Renal cortical epithelial cell (primary cell): ENCODE measurements at places on chromosomes 6 and 20.

DNA sequence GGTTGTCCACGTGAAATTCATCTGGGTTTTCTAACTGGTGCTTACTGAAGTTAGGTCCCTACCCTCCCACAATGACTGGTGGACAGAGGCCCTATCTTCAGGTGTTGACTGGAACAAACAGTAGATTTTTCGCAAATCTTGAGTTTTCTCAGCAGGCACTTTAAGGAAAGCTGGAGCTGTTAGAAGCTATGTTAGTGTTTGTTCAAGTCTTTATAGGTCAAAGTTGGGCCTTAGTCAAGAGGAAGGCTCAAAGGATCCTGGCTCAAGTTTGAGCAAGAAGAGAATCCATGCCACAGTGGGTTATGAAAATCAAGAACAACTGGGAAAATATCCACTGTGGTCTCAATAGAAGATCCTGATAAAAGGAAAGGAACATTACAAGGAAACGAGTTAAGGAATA is 48.5 kb upstream of the ELOVL5 start:
- no peak for DNase-seq

DNA sequence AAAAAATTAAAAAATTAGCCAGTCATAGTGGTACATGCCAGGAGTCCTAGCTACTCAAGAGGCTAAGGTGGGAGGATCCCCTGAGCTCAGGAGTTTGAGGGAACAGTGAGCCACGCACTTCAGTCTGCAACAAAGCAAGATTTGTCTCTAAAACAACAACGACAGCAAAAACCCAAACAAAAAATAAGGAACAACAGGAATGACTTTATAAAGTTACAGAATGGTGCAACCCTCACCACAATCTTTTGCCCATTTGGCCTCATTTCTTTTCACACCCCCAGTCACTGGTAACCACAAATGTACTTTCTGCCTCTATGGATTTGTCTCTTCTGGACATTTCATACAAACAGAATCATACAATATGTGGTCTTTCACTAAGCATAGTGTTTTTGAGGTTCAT is 16.7 kb upstream of the ZFAND3 start:
- DNase-seq: no peak

- DNase-seq: peak; percentile 88
These were observed 345.2 kb downstream of the GJA1 start for GRCh38 chr6:121780325-121781321.

DNA sequence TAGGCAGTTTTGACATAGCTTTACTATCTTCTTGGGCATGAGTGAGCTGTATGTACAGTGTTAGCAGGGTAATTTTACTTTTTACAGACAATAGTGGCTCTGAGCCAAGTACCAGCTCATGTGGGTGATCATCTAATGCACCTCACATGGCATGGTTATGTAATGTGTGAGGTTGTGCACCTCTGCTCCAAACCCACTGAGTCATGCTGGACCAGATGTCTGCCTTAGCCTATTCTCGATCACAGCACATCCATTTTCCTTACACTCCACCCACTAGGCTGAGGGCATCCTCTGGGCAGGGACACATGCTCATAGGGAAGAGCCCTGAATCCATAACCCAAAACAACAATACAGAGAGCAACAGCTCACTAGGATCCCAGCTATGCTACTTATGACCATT is 71.6 kb upstream of the FBXL4 start:
- DNase-seq: peak; percentile 76

GRCh38 chr6:95228636-95229035 is 348.7 kb upstream of the MANEA start:
- no peak for DNase-seq

- DNase-seq: no peak
These were observed 1.1 kb downstream of the L3MBTL1 start for GRCh38 chr20:43508604-43509040.

DNA sequence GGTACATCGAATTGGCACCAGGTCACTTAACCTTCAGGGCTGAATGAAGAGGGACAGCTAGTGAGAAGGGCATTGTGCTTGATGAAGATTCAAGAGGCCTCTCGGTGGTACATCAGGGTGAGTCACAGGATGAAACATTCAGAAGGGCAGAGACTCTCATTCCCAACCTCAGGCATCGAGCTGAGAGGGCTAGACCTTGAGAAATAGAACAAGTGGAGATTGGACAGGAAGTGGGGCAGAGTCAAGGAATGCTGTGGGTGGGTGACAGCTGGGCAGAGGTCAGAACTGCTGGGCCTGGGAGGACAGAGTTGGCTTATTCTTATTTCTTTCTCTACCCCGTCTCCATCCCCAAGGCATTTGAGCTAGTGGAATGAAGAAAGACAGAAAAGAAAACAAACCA is 126.0 kb downstream of the SCML4 start:
- peak; percentile 79 for DNase-seq

GRCh38 chr6:82216549-82216948 is 31.0 kb downstream of the IBTK start:
- no peak for DNase-seq

DNA sequence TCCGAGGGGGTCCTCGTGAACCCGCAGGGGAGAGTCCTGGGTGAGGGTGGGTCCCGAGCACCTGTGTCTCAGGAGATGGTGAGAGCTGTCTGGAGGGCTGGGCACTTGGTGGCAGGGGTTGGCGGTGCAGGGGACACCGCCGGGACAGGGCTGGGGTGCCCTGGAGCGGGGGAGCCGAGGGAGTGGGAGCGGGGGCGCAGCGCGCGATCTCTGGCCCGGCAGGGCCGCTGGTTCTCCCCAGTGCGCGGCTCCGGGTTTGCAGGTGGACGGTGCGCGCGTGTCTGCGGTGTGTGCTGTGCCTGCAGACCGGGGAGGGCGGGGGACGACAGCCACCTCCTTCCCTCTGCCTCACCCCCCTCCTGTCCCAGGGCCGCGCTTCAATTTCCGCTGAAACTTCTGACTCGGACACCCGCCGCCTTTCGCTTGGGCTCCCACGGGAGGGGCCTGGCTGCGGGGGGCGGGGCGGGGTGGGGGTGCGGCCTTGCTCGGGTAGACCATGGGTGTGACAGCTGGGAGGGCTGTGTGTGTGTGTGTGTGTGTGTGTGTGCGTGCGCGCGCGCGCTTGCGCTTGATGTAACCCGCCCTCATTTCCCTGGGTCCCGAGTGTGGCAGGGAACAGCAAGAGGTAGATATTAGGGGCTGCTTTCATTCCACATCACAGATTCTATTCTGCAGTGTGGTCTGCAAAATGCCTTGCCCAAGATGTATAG is 1.2 kb downstream of the TRIB3 start:
- peak; percentile 31 for DNase-seq

DNA sequence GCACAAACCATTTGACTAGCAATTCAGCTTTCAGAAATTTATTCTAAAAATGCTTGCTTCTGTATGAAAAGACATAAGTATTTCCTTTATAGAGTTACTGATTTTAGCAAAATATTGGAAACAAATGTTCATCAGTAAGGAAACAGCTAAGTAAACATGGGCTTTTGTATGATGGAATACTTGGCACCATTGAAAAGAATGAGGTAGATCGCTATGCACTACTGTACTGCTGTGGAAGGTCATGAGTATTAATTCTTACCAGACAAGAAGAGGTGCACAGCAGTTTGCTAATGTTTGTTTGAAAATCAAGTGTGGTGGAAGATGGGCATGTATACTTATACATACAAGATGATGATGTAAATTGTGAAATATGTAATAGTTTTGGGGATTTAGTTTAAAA is 73.0 kb downstream of the FARS2 start:
- DNase-seq: no peak

- no peak for DNase-seq
These were observed 51.9 kb upstream of the UBR2 start for GRCh38 chr6:42511803-42512422.

GRCh38 chr6:27019651-27020552 is 227.6 kb upstream of the PRSS16 start:
- DNase-seq: peak; percentile 89

- no peak for DNase-seq
These were observed 147.9 kb downstream of the TFAP2B start for GRCh38 chr6:50966532-50966931.

DNA sequence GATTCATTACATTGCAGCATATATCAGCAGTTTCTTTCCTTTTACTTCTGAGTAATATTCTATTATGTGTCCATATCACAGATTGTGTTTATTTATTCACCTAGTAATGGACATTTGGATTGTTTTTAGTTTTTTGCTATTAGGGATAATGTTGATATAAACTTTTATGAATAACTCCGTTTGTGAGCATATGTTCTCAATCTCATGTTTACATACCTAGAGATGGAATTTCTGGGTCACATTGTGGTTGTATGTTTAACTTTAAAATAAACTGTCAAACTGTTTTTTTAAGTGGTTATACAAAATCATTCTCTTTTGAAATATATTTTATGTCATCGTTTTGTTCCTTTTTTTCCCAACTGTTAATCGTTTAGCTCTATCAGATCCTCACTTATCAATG is 311.6 kb downstream of the MMUT start:
- DNase-seq: no peak

- DNase-seq: peak; percentile 59
These were observed 2.5 kb downstream of the RNF217 start for GRCh38 chr6:124964764-124965105.

DNA sequence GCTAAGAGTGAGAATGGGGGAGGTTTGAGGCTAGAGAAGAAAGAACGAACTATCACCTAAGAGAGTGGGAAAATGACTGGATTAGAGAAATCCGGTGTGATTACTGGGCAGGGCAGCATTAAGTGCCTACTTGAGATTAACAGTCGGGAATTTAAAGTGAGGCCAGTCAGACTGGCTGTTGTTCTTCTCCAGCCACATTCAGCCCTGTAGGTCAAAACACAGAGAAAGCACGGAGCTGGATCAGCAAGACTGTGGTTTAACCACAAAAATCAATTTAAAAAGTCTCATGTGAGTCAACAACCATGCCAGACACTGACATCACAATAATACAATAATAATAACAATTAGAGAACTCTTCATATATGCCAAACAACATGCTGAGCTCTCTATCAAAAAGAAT is 301.9 kb upstream of the SGK1 start:
- peak; percentile 71 for DNase-seq

DNA sequence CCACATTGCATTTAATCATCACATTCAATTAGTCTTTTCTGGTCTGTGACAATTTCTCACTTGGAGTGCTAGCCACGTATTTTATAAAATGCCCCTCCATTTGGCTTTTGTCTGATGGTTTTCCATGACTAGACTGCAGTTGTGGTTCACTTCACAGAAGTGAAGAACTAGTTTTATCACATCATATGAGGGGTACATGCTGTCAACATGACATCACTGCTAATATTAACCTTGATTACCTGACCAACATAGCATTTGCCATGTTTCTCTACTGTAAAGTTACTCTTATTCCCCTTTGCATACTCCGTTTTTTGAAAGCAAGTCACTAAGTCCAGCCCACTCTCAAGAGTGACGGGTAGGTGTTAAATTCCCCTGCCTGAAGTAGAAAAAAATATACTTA is 48.0 kb upstream of the COL10A1 start:
- no peak for DNase-seq

- DNase-seq: no peak
These were observed 114.5 kb downstream of the JAG1 start for GRCh38 chr20:10559266-10559665.

GRCh38 chr6:158568549-158568948 is 8.7 kb downstream of the TMEM181 start:
- no peak for DNase-seq

- no peak for DNase-seq
These were observed 148.7 kb downstream of the OPRM1 start for GRCh38 chr6:154187714-154188113.

DNA sequence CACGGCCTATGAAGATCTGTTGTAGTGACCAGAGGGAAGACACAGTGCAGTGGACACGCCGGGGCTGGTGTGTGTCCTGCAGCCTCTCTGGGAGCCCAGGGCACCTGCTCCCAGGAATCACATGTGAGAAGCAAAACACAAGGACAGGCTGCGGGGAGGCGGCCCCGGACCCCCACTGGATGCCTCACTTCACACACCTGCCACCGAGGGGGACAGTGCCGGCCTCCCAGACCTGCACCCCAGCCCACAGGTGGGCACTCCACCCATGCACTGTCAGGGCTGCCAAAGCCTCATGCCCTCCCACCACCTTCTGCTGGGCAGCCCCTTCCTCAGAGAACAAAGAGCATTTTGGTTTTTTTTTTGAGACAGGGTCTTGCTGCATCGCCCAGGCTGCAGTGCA is 27.4 kb downstream of the FRMD1 start:
- DNase-seq: no peak

DNA sequence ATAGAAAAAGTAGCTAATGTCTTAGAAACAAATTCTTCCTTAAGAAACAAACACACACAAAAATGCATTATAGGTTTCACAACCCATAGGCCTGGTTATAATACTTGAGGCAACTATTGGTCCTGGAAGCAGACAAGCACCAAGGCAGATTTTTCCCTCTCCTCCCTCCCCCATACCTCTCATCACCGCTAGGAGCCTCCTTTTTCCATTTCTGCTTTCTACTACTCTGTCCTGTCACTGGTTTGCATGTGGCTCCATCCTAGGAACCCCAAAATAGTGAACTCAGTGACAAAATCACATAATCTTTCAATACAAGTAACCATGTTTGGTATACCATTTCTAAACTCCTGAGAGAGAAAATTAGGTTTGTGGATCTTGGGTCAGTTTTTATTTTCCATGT is 66.1 kb downstream of the HMGCLL1 start:
- no peak for DNase-seq

GRCh38 chr6:12243169-12243568 is 47.0 kb upstream of the EDN1 start:
- DNase-seq: no peak

GRCh38 chr6:36949636-36950035 is 4.9 kb upstream of the PI16 start:
- DNase-seq: peak; percentile 32

DNA sequence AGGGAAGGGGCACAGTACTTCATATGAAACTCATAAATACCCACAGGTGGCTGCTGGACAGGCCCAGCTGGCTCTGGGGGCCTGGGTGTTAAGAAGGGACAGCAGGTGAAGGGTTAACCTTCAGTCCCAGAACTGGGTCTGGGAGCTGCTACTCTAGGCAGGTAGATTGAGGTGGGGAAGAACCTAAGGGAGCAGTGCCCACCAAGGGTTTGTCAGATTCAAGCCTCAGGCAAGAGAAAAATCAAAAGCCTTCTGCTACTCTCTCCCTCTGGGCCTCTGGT is 5.6 kb downstream of the RPL10A start:
- no peak for DNase-seq

- DNase-seq: no peak
These were observed 122.3 kb downstream of the KIF6 start for GRCh38 chr6:39602601-39603519.

GRCh38 chr6:72580281-72580940 is 41.5 kb upstream of the KCNQ5 start:
- DNase-seq: peak; percentile 41

DNA sequence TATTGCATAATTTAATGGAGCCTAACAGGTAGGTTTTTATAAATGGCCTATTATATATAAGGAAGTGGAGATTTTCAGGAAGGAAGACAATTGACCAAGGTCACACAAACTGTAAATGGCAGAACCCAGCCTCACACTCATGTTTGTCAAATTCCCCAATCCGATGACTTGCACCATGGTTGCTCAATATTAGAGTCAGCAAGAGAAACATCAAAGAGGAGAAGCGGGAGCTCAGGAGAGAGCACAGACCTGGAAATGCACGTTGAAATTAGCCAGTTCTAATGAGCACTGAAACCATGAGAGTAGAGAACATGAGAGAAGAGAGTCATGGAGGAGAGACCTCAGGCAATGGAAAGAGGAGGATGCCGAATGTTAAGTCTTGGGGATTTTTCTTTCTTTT is 13.5 kb upstream of the MLIP start:
- no peak for DNase-seq
